ENCODE measurements at places on chromosomes 4 and X. TPM values are rescaled to one million over a fixed set of nuclear protein-coding genes. Genes with fewer than 3 reads are reported as not detected.

The PPP1R3F gene
- 13.6 TPM for total RNA-seq

The ABLIM2 gene
- 9.3 TPM for total RNA-seq

DNA sequence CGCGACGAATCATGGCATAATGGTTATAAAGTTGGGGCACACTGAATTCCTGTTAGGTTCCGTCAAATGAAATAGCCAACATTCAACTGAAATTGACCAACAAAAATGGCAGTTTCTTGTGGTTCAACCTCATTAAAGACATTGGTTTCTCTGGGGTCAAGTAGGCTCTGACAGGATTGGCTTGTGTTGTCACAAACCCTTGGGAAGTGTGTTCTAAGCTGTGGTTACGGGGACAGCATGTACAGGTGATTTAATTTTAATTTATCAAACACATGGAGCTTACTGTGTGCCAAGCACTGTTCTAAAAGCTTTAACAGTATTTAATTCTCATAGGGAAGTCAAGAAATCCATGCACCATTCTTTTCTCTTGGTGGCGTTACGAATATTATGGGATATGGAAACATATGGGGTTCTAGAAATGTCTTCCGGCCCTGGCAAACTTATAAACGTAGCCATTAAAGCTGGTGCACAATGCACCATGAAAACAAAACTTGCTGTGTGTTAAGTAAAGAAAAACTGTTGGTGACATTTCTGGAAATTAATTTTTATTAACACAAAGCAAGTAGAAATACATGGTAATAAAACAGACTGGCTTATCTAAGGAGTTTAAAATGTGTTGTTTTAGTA is 891 bp downstream of the XK start:
- H3K36me3 ChIP-seq: no peaks in the 10 kb centered on the region
- DNase-seq: no peak
- peak overlapping the region; percentile 54 for H3K4me3 ChIP-seq
- no peaks in the 10 kb centered on the region for H3K4me1 ChIP-seq
- peak overlapping the region; percentile 52 for H3K27ac ChIP-seq
- H3K27me3 ChIP-seq: no peaks in the 10 kb centered on the region

DNA sequence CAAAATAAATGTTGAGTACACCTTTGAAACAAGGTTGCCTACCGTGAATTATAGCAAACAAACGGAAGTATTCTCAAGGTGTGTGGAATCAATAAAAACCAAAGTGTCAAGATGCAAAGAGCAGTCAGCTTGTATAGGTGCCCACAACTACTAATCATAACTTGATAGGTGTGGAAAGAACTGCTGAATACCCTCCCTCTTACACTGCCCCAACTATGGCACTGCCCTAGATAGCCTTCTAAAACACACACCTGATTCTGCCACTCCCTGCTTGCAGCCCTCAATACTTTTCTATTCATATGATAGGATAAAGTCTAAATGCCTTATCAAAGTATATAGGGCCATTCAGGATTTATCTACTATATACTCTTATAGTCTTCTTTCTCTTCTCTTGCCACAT is 31.1 kb upstream of the SLC4A4 start:
- no peak for DNase-seq
- no peak overlapping the region for H3K27ac ChIP-seq
- no peaks in the 10 kb centered on the region for H3K36me3 ChIP-seq
- no peak overlapping the region for H3K4me3 ChIP-seq

The DHX15 gene
- total RNA-seq: 125 TPM

- no peak overlapping the region for H3K27ac ChIP-seq
- no peak overlapping the region for H3K4me3 ChIP-seq
- no peaks in the 10 kb centered on the region for H3K4me1 ChIP-seq
Observed at GRCh38 chr4:158422546-158422945, 99.1 kb upstream of the RXFP1 start.

DNA sequence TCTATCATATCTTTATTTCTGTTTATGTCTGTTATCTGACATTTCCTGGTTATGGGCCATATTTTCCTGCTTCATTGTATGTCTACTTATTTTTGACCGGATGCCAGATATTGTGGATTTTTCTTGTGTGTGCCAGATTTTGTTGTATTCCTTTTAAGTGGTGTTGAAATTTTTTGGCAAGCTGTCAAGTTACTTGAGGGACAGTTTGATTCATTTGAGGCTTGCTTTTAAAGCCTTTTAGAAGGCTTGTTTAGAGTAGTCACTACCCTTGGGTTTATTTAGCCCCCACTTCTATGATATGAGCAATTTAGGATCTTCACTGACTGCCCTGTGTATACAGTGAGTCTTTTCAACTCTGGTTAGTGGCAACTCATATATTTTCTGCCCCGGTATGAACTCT is 29.2 kb upstream of the NPY2R start:
- H3K4me3 ChIP-seq: no peak overlapping the region
- H3K27me3 ChIP-seq: no peaks in the 10 kb centered on the region
- no peak overlapping the region for H3K27ac ChIP-seq
- H3K4me1 ChIP-seq: no peaks in the 10 kb centered on the region

The PTPN13 gene
- total RNA-seq: 68.9 TPM

GRCh38 chrX:147741776-147742175 is 169.9 kb upstream of the FMR1 start:
- H3K36me3 ChIP-seq: no peaks in the 10 kb centered on the region
- no peak for DNase-seq
- no peak overlapping the region for H3K4me3 ChIP-seq

- no peak overlapping the region for H3K27ac ChIP-seq
- no peak overlapping the region for H3K4me3 ChIP-seq
- H3K27me3 ChIP-seq: no peaks in the 10 kb centered on the region
- DNase-seq: no peak
- H3K36me3 ChIP-seq: no peaks in the 10 kb centered on the region
- H3K4me1 ChIP-seq: no peaks in the 10 kb centered on the region
Observed at GRCh38 chrX:48086082-48086481, 14.6 kb upstream of the ZNF630 start.

- no peak overlapping the region for H3K4me3 ChIP-seq
- H3K4me1 ChIP-seq: no peaks in the 10 kb centered on the region
- DNase-seq: no peak
- no peaks in the 10 kb centered on the region for H3K27me3 ChIP-seq
- H3K27ac ChIP-seq: no peak overlapping the region
Observed at GRCh38 chrX:54715621-54716020, 82.4 kb downstream of the ITIH6 start.

GRCh38 chrX:67604979-67605703 is 61.3 kb downstream of the AR start:
- no peaks in the 10 kb centered on the region for H3K27me3 ChIP-seq
- no peak overlapping the region for H3K4me3 ChIP-seq
- DNase-seq: no peak
- no peak overlapping the region for H3K27ac ChIP-seq
- H3K4me1 ChIP-seq: no peaks in the 10 kb centered on the region

The RS1 gene
- 5.2 TPM for total RNA-seq

DNA sequence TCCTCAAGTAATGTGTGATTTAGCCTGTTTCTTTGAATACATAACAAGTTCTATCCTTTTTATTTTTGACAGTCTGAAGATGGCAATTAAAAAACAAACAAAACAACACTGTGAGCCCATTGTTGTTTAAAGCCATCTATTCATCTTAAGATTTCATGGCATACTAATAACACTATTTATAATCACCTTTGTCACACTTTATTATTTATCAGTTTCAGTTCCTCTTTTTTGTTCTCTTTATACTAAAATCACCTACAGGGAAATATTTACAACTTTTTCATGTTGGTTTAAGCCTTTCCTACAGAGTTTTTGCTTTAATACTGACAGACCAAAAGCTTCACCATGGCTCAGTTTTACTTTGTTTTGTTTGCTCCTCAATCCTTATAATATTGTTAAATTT is 247.4 kb upstream of the CTSO start:
- no peaks in the 10 kb centered on the region for H3K36me3 ChIP-seq
- DNase-seq: no peak
- H3K27me3 ChIP-seq: no peaks in the 10 kb centered on the region
- no peaks in the 10 kb centered on the region for H3K4me1 ChIP-seq
- no peak overlapping the region for H3K4me3 ChIP-seq

GRCh38 chr4:115108850-115109249 is 4.6 kb downstream of the NDST4 start:
- H3K4me3 ChIP-seq: no peak overlapping the region
- DNase-seq: no peak
- H3K4me1 ChIP-seq: no peaks in the 10 kb centered on the region
- H3K27ac ChIP-seq: no peak overlapping the region

The HPGD gene
- 61.9 TPM for total RNA-seq

The PNCK gene
- not detected for total RNA-seq

DNA sequence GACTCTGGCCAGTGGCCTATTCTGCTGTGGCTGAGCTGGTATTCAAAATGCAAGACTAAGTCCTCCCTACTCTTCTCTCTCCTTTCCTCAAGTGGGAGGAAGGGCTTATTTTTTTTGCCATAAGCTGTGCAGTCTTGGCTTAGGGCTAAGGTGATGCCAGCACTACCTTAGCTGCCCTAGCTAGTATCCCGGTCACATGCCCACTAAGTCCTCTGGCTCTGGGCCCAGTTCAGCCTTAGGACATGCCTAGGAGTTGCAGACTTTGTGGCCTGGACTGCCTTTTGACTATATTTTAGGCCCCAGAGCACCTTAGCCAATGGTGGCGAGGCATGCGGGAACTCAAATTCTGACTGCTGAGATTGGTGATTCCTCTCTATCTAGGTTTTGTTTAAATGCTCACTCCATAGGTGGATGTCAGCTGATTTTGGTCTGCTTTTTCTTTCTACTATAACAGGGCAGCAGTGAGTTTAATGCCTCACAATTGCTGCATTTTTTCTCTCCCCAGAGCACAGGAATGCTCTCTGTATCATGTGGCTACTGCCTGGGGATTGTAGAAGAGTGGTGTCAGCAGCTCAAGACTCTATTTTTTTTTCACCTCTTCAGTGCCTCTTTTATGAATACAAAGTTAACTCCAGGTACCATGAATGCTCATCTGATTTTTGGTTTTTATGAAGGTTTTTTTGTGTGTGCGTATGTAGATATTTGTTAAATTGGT is 472.9 kb upstream of the GRID2 start:
- H3K4me1 ChIP-seq: no peaks in the 10 kb centered on the region
- no peak overlapping the region for H3K27ac ChIP-seq
- H3K4me3 ChIP-seq: no peak overlapping the region
- H3K27me3 ChIP-seq: no peaks in the 10 kb centered on the region

DNA sequence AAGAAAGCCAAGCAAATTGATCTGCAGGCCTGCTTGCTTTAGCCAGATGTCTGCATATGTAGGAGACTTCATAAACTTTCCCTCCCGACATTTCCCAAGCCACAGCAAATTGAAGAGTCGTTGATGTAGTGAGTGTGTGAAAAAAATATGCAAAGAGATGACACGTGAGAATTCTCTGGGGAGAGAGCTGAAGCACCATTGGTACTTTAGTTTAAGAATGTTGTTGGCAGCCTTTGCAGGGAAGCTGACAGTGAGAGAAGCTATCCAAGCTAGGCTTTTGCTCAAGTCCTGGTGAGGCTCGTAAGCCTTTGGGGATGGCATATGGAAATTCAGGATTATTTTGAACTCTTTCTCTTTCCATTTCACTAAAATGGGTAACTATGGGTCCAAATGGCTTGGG is 87.5 kb downstream of the GLRA2 start:
- no peak overlapping the region for H3K4me3 ChIP-seq
- H3K36me3 ChIP-seq: no peaks in the 10 kb centered on the region
- no peaks in the 10 kb centered on the region for H3K4me1 ChIP-seq
- no peak overlapping the region for H3K27ac ChIP-seq
- DNase-seq: no peak

- H3K4me3 ChIP-seq: no peak overlapping the region
- no peak overlapping the region for H3K27ac ChIP-seq
- H3K4me1 ChIP-seq: no peaks in the 10 kb centered on the region
- no peak for DNase-seq
Observed at GRCh38 chrX:121823406-121823805, 776.0 kb downstream of the GLUD2 start.

DNA sequence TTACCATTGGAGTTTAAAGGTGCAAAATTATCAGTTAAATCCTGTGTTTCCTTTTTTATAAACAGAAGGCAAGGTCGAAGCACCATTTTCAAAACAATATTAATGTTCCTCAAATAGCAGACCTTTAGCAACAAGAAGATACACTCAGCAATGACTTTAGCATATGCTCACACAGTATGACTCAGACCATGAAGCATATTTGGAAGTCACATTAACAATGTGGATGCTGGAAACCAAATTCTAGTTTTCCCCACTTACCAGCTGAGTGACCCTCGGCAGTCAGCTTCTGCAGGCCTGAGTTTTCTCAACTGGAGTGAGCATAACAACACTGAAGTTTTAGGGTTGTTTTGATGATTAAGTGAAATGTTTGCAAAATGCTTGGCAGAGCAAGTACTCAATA is 130.5 kb downstream of the ANK2 start:
- H3K36me3 ChIP-seq: no peaks in the 10 kb centered on the region
- H3K4me1 ChIP-seq: no peaks in the 10 kb centered on the region
- DNase-seq: no peak
- no peak overlapping the region for H3K4me3 ChIP-seq
- H3K27me3 ChIP-seq: no peaks in the 10 kb centered on the region

DNA sequence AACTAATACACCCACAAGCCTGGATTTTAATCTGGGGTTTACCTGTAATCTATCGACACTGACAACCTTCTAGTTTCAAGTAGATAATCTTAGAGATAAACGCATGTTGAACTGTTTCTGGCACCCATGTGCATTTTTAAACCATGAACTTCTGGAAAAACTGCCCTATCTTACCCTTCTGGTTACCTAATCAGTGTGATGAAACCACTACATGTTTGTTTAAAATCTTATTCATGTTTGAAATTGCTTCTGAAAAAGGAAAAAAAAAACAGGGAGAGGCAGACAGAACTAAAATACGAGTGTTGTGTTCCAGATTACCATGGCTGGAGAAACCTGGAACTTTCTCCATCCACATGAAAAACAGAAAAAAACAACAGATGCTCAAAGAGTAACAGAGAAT is 139.3 kb downstream of the MID1IP1 start:
- no peaks in the 10 kb centered on the region for H3K4me1 ChIP-seq
- H3K36me3 ChIP-seq: no peaks in the 10 kb centered on the region
- no peak overlapping the region for H3K4me3 ChIP-seq

GRCh38 chr4:88697141-88697540 is 488 bp downstream of the NAP1L5 start:
- H3K4me1 ChIP-seq: no peaks in the 10 kb centered on the region
- peak overlapping the region; percentile 47 for H3K27ac ChIP-seq
- DNase-seq: peak; percentile 64
- H3K36me3 ChIP-seq: no peaks in the 10 kb centered on the region

The ETDA gene
- total RNA-seq: not detected

GRCh38 chr4:115841871-115842270 is 728.5 kb upstream of the NDST4 start:
- no peak overlapping the region for H3K4me3 ChIP-seq
- DNase-seq: no peak
- H3K4me1 ChIP-seq: no peaks in the 10 kb centered on the region
- no peak overlapping the region for H3K27ac ChIP-seq

- H3K36me3 ChIP-seq: no peaks in the 10 kb centered on the region
- no peak overlapping the region for H3K27ac ChIP-seq
- no peak overlapping the region for H3K4me3 ChIP-seq
Observed at GRCh38 chr4:84325625-84326024, 173.5 kb downstream of the NKX6-1 start.
